ENCODE measurements at places on chromosomes 5 and 9.

DNA sequence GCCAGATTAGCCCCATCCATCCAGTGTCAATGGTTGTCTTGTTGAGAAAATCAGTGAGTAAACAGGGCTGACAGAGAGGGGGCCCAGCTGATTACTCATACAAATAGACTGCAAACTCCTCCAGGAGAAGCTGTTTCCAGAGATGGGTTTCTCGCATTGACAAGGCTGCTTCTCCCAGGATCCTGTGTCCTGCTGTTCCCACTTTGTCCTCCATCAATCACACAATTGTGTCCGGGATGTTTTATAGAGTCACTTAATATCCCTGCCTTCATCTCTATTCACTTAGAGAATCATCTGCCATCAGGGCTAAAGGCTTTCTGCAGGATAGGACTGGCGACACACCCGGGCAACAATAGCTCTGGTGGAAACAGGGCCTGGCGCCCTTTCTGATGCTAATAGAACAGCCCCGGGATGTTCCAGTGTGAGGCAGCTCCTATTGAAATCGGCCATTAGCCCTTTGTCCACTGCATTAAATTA, 71.7 kb upstream of the TBCA start:
- no peak for DNase-seq

- no peak for DNase-seq
Measured at GRCh38 chr5:42579320-42579719, 156.1 kb downstream of the GHR start.

DNA sequence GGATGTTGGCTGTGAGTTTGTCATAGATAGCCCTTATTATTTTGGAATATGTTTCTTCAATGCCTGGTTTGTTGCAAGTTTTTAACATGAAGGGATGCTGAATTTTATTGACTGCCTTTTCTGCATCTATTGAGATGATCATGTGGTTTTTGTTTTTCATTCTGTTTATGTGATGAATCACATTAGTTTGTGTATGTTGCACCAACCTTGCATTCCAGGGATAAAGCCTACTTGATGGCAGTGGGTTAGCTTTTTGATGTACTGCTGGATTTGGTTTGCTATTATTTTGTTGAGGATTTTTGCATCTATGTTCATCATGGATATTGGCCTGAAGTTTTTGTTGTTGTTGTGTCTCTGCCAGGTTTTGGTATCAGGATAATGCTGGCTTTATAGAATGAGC, 225.6 kb downstream of the PCSK1 start:
- no peak for DNase-seq

- DNase-seq: no peak
Measured at GRCh38 chr5:149938279-149938678, 6.3 kb downstream of the PDE6A start.

GRCh38 chr9:108786322-108786721, 69.5 kb downstream of the ACTL7B start:
- DNase-seq: no peak

GRCh38 chr9:37392272-37392671, 30.2 kb upstream of the GRHPR start:
- no peak for DNase-seq

DNA sequence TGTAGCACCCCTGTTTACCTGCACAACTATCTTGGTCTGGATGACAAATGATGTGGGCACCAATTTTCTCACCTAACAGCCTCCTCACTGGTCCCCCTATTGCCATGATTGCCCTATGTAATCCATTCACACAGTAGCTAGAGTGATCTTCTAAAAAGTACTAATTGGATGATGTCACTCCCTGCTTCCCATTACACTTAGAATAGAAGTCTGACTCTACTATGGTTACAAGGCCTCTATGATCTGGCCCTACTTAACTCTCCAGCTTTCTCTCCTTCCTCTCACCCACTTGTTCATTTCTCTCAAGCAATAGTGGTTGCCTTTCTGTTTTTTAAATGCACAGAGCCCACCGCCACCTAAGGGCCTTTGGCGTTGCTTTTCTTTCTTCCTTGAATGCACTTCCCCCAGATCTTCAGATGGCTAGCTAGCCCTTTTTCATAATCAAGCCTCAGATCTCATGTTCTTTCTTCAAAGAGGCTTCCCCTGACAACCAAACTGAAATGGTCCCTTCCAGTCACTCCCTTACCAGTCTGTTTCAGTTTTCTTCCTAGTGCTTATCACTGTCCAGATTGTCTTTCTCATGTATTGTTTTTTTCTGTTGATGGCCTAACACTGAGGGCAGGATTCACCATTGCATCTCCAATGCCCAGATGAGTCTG, 8.7 kb downstream of the IGIP start:
- no peak for DNase-seq

DNA sequence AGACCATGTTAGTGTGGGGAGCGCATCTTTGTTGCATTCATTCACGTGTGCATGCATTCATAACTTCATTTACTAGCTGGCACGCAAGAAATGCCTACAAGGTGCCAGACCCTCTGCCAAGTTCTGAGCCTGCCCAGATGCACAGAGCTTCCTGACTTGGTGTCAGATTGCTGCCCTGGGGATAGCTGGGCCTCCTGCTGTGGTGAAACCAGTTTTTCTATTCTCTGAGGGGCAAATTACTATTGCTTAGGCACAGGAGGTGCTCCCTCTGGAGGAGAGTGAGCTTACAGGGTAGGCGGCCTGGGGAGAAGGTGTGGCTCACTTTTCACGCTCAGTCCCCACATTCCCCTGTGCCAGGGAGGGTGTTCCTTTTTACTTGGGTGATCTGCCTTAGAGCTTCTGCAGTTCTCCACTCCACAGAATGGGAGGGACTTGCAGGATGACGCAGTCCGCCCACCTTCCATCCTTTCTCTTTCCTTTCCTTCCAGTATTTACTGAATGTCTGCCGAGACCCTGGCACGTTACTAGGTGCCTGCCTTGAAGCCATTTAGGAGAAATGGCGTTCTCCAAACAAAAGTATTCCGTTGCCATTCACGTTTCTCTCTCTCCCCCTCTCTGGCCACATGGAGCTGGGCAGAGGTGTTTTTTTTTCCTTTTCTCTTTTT, 27.9 kb upstream of the CTNNA1 start:
- DNase-seq: no peak

GRCh38 chr5:169880012-169880663, 100.2 kb downstream of the INSYN2B start:
- no peak for DNase-seq

DNA sequence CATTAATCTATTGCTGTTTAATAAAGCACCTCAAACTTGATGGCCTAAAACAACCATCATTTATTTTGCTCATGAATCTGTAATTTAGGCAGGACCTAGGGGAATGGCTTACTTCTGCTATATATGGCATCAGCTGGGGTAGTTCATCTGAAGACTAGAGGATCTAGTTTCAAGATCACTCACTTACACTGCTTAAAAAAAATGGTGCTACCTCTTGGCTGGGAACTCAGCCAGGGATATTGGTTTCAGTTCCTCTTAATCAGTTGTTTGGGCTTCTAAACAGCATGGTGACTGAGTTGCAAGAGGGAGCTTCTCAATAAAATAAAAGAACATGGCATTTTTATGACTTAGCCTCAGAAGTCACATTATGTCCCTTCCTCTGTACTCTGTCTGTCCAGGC, 142.0 kb downstream of the FAM114A2 start:
- peak; percentile 45 for DNase-seq

GRCh38 chr9:116124472-116125040, 29.0 kb upstream of the PAPPA start:
- DNase-seq: no peak

- DNase-seq: no peak
Measured at GRCh38 chr9:94631599-94631998, 7.7 kb downstream of the FBP1 start.

DNA sequence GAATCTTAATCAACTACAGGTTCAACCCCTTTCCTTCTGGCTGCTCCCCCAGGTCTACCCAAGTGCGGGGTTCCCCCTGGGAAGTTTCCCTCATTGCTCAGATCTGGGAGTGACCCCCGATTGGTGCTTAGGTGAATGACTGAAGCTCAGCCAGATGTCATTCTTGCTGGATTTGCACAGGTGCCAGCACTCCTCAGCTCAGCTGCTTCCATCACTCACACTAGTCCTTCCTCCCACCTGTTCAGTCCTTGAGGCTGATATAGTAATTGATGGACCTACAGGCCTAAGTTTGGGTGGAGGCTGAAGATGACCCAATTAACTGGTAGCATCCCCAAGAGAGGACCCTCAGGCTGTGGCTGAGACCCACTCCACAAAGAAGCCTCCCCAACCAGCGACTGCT, 32.9 kb downstream of the PRLR start:
- no peak for DNase-seq

DNA sequence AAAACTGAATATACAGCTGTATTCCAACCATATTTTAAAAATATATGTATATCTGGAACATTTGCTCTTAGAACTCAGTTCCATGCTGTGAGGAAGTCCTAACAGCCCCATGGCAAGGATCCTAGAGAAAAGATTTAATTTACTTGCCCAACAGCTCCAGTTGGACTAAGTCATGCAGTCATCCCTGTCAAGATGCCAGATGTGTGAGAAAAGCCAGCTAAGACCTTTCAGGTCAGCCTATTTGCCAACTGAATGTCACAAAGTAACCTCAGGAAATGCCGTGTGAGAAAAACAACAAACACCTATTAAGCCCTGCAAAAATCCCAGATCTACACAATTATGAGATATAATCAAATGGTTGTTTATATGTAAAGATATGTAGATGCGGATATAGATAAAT, 416.3 kb downstream of the NR2F1-AS1 start:
- DNase-seq: no peak

DNA sequence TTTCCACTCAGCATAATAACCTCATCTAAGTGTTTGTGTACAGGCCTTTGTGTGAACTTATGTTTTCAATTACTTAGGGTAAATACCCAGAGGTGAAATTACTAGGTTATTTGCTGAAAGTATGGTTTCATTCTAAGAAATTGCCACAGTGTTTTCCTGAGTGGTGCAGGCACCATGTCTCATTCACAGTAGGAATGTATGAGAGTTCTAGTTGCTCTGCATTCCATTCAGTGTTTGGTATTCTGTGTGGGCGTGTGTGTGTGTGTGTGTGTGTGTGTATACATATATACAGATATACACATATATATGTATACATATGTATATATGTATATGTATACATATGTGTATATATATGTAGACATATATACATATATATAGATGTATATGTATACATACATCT, 8.8 kb upstream of the SVEP1 start:
- no peak for DNase-seq

- DNase-seq: no peak
Measured at GRCh38 chr9:5629312-5630080, 589 bp downstream of the RIC1 start.

DNA sequence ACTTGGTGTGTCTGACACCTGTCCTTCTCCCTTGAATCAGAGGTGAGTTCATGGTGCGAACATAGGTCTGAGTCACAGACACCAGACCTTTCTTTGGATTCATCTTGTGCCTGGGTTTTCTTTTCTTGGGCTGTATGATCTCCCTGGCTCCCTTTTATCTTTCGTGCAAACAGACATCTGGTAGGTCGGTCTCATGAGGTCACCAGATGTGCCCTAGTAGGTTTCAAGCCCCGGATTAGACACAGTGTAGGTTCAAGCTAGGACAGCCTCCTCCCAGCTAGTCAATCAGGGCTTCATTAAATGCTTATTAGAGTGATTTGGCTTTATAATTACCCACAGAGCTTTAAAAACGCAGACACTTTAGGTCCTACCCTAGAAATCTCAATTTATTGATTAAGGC, 106.0 kb upstream of the MYO10 start:
- DNase-seq: no peak

DNA sequence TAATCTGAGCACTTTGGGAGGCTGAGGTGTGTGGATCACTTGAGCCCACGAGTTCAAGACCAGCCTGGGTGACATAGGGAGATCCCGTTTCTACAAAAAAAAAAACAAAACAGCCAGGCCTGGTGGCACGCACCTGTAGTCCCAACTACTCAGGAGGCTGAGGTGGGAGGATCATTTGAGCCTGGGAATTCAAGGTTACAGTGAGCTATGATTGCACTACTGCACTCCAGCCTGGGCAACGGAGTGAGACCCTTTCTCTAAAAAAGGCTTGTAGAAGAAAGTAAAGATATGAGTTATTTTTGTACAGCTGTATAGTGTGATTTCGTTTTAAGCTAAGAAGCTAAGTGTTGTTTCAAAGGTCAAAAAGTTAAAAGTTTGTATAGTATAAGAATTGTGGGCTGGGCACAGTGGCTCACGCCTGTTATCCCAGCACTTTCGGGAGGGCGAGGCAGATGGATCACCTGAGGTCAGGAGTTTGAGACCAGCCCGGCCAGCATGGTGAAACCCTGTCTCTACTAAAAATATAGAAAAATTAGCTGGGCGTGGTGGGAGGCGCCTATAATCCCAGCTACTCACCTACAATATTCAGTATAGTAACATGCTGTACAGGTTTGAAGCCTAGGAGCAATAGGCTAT, 18.8 kb downstream of the UBE2R2 start:
- no peak for DNase-seq

DNA sequence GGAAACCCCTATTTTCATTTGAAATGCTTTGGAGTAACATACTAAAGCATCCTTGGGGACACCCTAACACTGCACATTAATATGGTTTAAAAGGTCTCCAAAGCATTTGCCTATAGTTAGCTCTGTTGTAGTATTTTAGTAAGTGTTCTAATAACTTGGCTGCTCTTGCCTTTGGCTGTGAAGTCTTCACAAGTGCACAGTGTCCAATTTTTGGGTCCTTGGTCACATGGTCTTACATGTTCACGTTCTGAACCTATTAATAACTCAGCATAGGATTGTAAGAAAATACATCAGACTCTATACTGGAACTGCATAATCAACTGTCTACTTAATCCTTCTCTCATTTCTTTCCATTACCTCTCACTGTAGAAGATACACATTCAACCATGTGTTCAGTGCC, 17.4 kb downstream of the ADAMTS19 start:
- no peak for DNase-seq

GRCh38 chr5:9707732-9708462, 77.7 kb upstream of the TAS2R1 start:
- no peak for DNase-seq

DNA sequence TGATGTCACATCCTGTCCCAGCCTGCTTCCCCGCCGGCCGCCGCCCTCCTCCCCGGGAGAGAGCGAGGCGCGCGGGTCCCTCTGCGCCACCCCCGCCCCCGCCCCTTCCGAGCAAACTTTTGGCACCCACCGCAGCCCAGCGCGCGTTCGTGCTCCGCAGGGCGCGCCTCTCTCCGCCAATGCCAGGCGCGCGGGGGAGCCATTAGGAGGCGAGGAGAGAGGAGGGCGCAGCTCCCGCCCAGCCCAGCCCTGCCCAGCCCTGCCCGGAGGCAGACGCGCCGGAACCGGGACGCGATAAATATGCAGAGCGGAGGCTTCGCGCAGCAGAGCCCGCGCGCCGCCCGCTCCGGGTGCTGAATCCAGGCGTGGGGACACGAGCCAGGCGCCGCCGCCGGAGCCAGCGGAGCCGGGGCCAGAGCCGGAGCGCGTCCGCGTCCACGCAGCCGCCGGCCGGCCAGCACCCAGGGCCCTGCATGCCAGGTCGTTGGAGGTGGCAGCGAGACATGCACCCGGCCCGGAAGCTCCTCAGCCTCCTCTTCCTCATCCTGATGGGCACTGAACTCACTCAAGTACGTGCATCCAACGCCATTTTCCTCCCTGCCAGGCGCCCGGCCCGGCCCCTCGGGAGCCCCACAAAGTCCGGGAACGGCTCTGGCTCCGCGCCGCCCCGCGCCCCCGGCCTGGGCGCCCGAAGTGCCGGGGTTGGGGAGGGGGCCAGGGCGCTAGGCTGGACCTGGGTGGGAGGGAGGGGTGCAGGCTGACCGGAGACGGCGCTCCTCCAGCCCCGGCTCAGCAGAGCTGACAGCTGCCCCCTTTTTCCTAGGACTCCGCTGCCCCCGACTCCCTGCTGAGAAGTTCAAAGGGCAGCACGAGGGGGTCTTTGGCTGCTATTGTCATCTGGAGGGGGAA, 12.0 kb upstream of the OLFM1 start:
- no peak for DNase-seq

GRCh38 chr5:124952566-124952965, 206.1 kb upstream of the ZNF608 start:
- DNase-seq: no peak
